Effector memory CD8-positive, alpha-beta T cell (primary cell): ENCODE measurements at places on chromosomes 16 and 17.

GRCh38 chr17:71339206-71339605 lies 781.6 kb upstream of the SOX9 start:
- DNase-seq, result no peak

DNA sequence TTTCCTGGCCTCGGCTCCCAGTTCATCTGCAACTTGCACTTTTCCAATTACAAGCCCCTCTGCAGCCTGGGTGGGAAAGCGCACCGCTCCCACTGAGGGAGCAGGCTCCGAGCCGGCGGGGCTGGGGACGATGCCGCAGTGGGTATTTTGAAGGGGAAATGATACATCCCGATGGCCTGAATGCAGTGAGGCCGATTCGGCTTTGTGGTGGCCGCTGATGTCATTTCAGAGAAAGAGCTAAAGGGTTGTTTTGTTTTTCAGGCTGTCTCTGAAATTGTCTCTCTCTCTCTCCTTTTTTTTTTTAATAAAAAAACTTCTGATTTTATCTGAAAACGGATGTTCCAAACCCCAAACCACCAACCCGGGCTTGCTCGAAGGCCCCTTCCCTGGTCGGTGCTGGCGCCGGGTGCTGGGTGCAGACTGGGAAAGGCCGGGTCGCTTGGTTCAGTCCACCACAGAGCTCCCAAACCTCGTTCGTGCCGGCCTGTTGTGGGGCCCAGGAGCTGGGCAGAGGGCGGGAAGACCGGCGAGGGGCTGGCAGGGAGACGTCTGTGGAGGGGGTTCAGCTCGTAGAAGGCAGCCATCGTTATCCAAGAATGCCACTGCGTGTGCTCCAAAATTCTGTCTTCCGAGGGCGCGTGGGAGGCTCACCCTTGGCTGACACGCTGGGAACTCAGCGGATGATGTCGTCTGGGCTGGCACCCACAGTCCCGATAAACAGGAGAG lies 102.8 kb downstream of the FOXL1 start:
- no peak for DNase-seq

- no peak for DNase-seq
Observed at GRCh38 chr17:64157669-64158180, 27.8 kb upstream of the ERN1 start.

DNA sequence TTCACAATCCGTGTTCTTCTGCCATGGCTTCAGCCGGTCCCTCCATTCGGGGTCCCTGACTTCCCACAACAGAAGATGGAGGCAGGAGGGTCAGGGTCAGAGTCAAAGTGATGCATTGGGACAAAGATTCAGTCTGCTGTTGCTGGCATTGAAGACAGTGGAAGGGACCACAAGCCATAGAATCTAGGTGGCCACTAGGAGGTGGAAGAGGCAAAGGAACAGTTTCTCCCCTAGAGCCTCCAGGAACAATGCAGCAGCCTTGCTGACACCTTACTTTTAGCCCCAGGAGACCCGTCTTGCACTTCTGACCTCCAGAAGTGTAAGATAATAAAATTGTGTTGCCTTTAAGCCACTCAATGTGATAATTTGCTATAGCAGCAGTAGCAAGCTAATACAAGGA lies 55.9 kb downstream of the MFSD11 start:
- DNase-seq, result no peak

GRCh38 chr16:8713635-8714172 lies 39.3 kb downstream of the ABAT start:
- no peak for DNase-seq

- no peak for DNase-seq
Observed at GRCh38 chr16:13992322-13992721, 72.4 kb downstream of the ERCC4 start.

DNA sequence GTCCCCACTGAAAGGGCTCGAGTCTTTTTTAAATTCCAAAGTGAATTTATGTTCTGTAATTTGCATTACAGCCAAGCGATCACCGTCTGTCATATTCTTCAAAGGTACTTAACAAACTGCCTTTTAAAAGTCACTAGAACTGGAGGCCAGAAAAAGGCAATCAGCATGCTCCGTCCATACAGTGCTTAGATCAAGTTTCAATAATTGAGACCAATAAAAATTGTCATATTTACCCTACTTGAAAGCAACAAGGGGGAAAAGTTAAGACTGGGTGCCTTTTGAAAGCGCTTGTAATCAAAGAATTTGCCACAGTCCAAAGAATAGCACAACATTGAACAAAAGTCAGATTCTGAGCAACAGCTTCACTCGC lies 9.0 kb upstream of the ZFHX3 start:
- DNase-seq, result no peak

- no peak for DNase-seq
Observed at GRCh38 chr16:73023752-73024570, 24.0 kb downstream of the ZFHX3 start.
